ENCODE measurements at places on chromosomes 5 and 9.
A peak's percentile ranks its signal among the peaks of the same experiment; 100 is the strongest.

DNA sequence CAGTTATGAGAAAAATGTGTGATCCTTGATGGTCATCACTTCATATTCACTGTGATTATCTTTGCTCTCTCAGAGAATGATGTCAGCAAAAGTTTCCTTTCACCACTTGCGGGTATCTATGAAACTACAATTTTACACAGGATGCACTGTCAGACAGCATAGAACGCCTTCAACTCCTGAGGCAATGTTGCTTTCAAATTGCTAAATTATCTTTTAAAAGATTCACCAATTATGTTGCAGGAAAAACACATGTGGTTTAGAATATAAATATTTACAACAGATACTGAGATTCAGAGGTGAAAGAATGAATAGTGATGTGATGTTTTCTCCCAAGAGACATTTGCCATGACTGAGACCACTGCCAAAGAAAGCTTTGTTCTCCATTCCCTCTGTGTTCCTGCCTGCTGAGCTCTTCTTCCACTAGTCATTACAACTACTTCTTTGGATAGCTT lies 879.8 kb upstream of the DMAC1 start:
- DNase-seq = peak; percentile 8

DNA sequence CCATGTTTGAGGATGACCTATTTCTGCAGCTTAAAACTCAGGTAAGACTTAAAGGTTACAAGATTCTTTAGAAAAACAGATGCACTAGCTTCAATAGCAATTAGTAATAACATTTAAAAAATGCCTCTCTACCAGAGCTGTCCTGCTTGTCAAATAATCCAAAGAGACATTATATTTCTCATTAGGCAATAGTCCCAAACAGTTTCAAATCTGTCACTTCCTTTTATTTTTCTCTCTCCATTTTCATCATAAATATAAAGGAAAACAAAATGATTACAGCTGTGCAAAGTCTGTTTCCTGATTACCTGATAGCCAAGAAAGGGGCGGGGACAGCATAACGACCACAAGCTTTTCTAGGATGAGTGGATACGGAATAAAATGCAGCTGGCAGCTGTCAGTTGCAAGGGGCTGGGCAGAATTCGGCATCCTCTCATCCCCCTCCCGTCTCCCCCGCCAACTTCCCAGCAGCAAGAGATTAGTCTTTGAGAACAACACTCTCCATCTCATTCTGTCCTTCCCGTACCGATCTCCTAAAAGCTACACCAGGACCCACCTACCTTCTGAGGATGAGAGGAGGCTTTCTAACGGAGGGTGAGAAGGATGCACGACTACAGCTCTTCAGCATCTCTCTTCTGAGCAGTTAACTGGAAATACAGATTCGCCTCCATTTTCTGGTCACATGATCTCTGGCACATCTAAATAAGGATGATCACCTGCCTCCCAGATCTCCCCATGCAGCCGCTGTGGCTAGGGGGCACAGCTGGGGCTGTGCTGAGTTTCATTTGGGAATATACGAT lies 72.5 kb upstream of the PCA3 start:
- no peak for DNase-seq

- DNase-seq = peak; percentile 41
These were observed 491 bp upstream of the CTSL start for GRCh38 chr9:87725356-87725899.

DNA sequence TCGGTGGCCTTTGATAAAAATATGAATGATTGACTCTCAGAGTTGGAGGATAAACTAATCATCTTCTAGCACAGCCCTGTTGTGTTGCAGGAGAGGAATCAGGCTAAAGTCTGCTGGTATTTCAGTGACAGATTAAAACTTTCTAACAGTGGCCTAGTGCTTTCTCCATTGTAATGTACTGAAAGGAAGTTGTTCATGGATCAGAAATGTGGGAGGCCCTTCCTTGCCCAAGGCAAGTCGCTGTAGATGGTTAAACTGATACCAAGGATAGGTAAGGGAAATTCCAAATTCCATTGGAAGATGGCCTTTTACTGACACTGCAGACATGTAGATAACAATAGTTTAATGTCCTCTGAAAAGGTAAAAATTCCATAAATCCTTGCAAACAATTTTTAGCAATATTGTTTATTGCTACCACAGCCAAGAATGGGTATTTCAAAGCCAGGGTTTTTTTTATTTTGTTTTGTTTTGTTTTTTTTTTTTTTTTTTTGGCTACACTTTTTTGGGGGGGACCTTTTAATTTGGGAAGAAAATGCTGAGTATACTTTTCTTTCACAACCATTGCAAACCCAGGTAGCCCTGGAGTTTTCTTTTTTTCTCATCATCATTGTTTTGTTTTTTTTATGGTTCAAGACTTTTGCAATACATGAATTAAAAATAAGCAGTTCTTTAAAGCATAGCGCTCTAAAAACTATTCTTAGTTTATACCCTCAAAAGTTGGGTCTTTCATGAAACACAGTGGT lies 35.5 kb downstream of the WDR36 start:
- no peak for DNase-seq

DNA sequence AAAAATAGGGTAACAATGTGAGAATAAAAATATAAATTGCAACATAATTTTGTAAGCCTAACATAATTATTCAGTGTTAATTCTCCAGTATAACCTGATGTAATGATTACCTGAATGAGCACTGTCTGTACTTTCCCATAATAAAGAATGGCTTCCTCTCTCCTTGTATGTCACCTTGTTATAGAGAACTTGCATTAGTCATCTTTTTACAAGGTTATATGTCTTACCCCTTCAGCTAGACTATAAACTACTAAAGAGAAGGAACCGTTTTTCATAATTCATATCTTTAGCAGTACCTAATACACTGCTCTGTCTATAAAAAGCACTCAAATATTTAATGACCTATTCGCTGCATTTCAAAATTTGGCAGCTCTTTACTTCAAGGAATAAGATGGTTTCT lies 19.8 kb downstream of the STRBP start:
- DNase-seq = no peak

GRCh38 chr5:135823881-135824280 lies 10.6 kb upstream of the SLC25A48 start:
- no peak for DNase-seq

- no peak for DNase-seq
These were observed 19.3 kb downstream of the BRD3 start for GRCh38 chr9:134048582-134048968.

- no peak for DNase-seq
These were observed 376.7 kb downstream of the DNAH5 start for GRCh38 chr5:13567819-13568218.

DNA sequence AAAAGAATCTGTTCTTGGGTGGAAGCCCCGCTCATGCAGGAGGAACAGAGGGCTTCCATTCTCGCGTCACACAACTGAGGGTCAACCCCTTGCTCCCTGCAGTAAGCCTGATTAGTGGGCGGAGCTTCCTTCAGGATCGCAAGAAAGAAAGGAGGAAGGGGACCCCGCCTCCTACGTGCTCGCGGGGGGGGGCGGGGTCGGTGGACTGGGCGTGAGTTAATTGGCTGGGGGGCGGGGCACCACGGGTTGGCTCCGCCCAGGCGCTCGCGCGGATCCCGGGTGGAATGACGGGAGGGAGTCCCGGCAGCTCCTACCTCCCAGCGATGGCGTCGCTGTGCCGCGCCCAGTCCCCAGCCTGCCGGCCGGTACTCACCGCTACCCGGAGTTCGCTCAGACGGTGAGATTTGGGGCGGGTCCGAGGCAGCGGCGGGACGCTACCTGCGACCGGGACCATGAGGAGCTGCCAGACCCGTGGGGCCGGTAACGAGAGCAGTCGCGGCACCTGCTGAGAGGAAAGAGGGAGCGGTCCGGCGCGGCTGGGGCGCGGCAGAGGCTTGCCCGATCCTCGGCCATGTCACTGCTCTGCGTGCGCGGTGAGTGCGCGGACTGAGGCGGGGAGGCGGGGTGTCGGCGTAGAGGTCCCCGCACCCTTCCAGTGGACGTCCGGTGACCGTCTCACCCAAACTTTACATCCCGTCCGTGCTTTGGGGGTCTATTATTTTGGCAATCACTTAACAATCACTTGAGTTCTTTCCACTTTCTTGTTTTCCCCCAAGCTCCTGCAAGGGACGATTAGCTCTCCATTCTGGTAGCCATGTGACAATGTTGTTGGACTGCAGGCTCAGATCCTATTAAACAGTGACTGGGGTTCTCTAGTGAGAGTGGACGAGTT lies at the start of gene UNC13B:
Gene UNC13B (plus strand): TSS at position 297 of the 892 bp plus-strand sequence. CDS start 275 bp downstream, at position 572.
- DNase-seq = peak; percentile 97

- no peak for DNase-seq
These were observed 898.5 kb upstream of the SEMA6A start for GRCh38 chr5:117473165-117473564.

GRCh38 chr9:115118879-115119218 lies 892 bp upstream of the TNC start:
- DNase-seq = peak; percentile 94

All from A673 (cell line).